SW 1271 (cell line): ENCODE measurements at places on chromosomes 1 and 21.
A peak's percentile ranks its signal among the peaks of the same experiment; 100 is the strongest.

DNA sequence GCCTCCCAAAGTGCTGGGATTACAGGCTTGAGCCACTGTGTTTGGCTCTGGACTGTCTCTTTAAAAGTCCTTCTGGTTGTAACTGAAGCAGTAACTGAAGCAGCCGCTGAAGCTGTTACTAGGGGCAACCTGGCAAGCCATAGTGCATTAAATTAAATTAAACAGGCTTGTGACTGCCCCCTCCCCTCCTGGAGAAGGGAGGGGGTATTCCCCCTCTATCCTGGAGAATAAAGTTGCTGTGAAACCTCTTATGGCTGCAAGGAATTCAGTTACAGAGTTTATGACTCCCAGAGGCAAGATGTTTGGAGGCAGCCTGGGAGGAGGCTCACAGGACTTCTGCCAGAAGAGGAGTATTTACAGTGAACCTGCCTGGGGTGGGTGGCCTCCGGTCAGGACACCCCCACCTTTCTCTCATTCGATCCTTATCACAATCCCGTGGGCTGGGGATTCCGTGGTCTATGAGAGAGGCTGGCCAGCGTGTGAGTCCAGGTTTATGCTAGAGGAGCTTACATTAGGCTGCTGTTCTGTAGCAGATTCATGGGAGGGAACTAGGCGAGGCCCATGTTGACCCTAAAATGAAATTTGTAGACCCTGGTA lies 8.3 kb downstream of the TTC22 start:
- no peak for DNase-seq

DNA sequence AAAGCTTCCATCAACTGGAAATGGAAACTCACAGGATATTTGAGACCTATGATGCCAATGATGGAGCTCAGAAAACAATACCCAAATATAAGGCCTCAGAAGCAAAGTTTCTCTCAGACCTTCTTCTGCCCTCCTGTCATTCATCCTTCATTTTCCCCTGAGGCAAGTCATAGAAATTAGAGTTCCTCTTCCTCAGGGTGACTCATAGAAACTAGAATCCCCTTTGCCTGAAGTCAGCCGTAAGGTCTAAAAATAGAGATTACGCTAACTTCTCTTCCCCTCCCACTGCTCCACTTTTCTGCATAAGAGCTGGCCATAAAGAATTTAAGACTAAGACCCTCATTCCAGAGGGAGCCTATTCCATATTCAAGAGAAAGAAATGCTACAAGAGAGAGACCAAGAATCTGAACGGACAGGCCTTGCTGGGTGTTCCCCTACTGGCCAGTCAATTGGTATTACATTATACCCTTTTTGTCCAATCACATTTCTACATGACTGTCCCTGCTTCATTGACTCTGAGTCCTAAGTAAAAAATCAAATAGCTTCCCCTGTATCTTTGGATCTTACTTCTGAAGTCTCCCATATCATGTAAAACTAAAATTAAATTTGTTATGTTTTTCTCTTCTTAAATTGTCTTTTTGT lies 994.9 kb downstream of the ADGRL2 start:
- DNase-seq = no peak

- DNase-seq = no peak
Measured at GRCh38 chr1:221437171-221437570, 304.7 kb downstream of the DUSP10 start.

DNA sequence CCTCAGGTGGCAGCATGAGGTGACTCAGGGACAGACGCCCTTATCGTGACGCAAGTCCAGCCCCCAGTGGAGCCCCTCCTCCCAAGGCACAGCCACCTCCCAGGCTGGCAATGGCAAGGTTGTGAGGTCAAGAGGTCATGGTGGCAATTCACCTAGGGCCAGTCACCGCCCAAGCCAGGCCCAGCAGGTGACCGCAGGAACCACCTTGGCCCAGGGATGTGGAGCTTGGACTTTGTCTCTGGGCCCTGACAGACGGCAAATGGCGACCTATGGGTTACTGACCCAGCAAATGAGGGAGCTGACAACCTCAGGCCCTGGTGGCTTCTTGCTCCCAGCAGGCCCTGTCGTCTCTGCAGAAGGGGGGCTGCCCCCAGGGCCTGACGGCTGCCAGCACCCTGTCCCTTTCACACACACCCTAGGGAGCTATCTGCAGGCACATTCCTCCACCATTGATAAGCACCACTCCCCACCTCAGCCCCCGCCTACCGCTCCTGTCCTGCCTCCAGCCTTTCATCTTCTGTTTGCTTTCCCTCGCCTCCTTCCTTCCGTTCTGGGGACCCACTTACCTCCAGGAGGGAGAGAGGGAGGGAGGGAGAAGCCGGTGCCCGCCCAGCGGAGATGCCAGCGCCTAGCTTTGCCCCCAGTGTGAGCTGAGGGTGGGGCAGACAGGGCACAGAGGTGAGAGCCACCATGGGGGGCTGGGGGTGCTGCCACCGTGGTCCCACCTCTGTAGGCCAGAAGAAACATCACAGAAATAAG lies 12.1 kb downstream of the EPHA2 start:
- peak; percentile 79 for DNase-seq

DNA sequence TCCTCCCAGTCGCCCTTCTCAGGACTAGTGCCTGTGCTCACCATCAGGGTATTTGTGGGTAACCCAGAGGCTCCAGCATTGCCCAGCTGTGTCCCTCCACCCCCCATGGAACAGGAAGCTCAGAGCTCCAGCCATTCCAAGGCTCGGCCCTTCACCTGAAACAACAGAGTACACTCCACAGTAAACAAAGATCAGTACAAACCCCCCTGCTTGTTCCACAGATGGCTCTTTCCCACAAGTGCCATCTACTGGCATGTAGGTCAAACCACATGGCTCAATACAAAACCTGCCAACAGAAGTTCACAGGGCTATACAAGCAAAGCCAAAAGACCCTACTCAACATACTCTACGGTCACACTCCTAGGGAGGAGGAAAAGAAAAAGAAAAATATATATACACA lies 258.7 kb downstream of the AGBL4 start:
- DNase-seq = no peak

GRCh38 chr1:169648187-169648586 lies 18.3 kb upstream of the SELP start:
- DNase-seq = no peak

DNA sequence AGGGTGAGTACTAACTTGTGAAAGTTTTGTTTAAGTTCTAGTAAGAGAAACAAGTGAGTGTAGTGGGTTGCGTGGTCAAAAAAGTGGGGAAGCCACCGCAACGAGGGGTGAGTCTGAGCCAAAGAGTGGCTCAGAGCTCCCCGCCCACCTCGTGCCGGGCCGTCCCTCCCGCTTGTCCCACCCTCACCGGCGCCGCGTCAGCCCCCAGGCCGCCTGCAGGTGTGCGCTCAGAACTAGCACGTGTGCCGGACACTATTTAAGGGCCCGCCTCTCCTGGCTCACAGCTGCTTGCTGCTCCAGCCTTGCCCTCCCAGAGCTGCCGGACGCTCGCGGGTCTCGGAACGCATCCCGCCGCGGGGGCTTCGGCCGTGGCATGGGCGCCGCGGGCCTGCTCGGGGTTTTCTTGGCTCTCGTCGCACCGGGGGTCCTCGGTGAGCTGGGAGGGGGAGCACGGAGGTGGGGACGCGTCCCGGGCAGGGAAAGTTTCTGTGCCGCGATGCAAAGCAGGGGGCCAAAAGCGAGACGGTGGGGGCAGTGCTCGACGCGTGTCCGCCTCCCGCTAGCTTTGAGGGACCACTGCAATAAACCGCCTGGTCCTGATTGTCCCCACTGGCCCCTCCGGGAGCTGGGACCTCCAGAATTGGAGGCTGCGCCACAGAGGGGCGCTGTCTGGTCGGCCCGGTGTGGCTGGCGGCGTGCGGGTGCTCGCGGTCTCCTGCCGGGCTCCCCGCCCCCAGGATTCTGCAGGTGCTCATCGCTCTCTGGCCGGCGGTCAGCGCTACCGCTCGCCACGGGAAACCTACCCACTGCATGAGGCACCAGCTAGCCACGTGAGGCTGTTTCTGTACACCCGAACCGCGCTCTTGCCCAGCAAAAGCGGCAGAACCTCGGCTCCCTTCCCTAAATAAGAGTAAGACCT lies at the start of gene CR2:
CR2 (plus strand) TSS at position 283 of the 919 bp plus-strand sequence; CDS start at position 374, 91 bp downstream.
- no peak for DNase-seq

GRCh38 chr1:224851210-224851847 lies 78.1 kb upstream of the DNAH14 start:
- DNase-seq = peak; percentile 21

DNA sequence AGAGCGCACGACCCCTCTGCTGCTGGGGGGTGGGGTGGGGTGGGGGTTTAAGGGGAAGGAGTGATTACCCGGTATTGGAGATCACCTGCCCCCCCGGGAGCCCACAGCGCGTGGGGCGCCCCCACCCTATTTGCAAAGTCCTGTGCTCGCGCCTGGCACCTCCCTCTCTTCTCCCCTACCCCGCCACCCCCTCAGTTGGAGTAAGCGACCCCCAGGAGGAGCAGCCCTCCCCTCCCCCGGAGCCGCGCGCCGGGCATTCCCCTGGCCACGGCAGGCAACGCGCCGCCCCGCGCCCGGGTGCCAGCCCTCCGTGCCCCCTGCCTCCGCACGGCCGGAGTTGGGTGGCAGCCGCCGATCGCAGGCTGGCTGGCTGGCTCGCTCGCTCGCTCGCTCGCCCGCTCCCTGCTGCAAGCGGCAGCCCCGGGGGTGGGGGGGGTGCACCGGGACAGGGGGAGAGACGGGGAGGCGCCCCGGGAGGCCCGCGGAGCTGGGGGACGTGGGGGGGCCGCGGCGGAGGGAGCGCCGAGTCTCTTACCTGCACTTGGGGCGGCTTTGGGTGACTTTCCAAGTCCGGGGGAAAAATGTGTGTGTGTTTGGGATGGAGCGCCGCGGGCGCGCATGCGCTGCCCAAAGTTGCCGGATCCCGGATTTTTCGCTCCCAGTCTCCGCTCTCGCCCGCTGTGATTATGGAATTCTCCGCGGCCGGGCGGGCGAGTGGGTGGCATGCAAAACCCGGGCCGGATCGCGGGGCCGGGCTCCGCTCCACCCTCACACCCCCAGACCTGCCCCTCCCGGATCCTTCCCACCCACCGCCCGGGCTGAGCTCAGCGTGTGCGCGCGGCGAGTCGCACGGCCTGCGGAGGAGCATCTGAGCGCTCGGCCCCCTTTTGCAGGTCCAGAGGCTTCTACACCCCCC lies at the start of gene CASZ1:
CASZ1 (minus strand) TSS at position 618 of the 916 bp plus-strand sequence. CDS start 102,757 bp downstream, outside the sequence.
- DNase-seq = peak; percentile 33

DNA sequence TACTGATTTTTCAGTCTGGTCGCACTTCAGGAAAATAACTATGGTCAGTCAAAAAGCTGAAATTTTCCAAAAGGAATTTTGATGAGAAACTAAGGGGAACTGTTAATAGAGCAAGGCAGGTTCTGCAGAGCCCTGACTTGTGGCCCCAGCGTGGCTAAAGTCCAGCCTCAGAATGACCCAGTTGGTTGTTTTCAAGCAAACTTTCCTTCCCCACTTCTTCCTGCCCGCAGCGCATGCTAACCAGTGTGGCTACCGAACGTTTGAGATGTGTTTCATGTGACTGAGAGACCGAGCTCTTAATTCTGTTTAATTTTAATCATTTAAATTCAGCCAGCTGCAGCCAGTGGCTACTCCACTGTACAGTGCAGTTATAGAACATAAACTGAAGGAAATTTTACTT lies 6.2 kb upstream of the IL10RB start:
- DNase-seq = no peak

- DNase-seq = no peak
Measured at GRCh38 chr1:180793451-180793850, 119.2 kb upstream of the KIAA1614 start.
